ENCODE measurements at places on chromosomes 5 and 9.

DNA sequence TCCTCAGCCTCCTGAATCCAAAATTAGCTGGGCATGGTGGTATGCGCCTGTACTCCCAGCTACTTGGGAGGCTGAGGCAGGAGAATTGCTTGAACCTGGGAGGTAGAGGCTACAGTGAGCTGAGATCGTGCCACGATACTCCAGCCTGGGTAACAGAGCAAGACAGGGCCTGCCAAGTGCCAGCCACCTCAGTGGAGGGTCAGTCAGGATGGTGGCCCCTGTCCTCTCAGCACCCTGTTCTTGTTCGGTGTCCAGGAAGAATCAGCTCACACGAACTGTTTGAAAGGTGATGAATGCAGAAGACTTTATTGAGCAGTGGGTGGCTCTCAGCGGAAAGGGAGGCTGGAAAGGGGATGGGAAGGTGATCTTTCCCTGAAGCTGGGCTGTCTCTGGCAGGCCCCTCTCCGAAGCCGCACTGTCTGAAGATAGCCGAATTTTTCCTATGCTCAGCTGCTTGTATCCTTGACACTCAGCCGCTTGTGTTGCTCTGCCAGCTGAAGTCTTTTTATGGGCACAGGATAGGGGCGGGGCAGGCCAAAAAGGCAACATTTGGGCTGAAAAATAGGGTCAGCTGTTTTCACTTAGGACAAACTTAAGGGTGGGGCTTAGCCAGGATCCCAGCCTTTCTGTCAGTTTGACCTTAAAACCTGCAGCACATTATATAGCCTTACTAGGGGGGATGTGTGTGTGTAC is 50.9 kb downstream of the UBE2R2 start:
- DNase-seq = no peak

GRCh38 chr5:173291722-173292658 is 36.2 kb downstream of the STC2 start:
- DNase-seq = no peak

DNA sequence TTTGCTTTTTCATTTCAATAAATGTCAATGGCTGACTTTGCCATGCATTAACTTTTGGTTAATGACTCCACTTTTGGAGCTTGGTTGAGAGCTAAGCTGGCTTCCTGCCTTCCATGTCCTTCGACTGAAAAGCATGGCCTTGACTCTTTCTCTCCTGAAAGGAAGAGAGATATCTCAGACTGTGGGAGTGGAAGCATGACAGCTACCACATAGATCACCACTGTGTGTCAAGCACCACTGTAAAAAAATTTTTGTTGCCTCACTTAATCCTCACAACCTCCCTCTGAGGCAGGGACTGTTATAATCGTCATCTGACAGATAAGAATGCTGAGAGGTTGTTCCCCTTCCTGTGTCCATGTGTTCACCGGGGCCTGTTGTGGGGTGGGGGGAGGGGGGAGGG is 184.8 kb downstream of the RORB start:
- no peak for DNase-seq

GRCh38 chr5:169650701-169651331 is 13.7 kb downstream of the DOCK2 start:
- no peak for DNase-seq

GRCh38 chr9:36940500-36940853 is 93.6 kb downstream of the PAX5 start:
- DNase-seq = no peak

- no peak for DNase-seq
Measured at GRCh38 chr5:59829386-59829785, 64.1 kb downstream of the PDE4D start.

DNA sequence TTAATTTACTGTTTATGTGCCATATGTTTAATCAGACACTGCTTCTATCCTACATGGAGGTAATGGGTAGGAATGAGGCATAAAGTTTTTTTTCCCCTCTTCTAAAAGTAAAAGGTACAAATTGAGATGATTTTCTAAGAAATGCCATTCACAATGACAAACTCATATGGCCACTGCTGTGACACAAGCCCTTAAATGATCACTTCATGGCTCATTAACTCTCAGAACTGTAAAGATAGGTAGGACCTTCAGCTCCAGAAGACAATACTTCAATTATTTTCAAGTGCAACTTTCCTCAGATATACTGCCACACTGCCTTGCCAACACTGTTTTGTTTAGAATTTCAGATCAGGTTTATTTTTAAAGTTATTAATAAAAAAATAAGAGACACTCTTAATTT is 362.9 kb upstream of the ZNF608 start:
- DNase-seq = no peak

Measured in Calu3 (cell line).